ENCODE measurements at places on chromosomes 7 and 10. TPM values are rescaled to one million over a fixed set of nuclear protein-coding genes. Genes with fewer than 3 reads are reported as not detected.

PLPP4 gene
- polyA plus RNA-seq: 0.42 TPM

TLL2 gene
- 2.8 TPM for polyA plus RNA-seq

FAM25C gene
- not detected for polyA plus RNA-seq

HSPA12A gene
- polyA plus RNA-seq: 4.4 TPM

ZNF485 gene
- 5.7 TPM for polyA plus RNA-seq

TUBAL3 gene
- not detected for polyA plus RNA-seq

KLF14 gene
- not detected for polyA plus RNA-seq

VPS26A gene
- polyA plus RNA-seq: 23.1 TPM

TWIST1 gene
- polyA plus RNA-seq: 0.24 TPM

WDR37 gene
- polyA plus RNA-seq: 6.0 TPM

C10orf62 gene
- not detected for polyA plus RNA-seq

ATOH7 gene
- polyA plus RNA-seq: 0.23 TPM

PLEKHS1 gene
- not detected for polyA plus RNA-seq

MSS51 gene
- polyA plus RNA-seq: 1.1 TPM

TDRD1 gene
- 0.64 TPM for polyA plus RNA-seq

GPC2 gene
- polyA plus RNA-seq: 9.8 TPM

NKX2-3 gene
- polyA plus RNA-seq: not detected
